Kidney capillary endothelial cell (primary cell): ENCODE measurements at places on chromosomes 6 and 20.

GRCh38 chr6:14452567-14453527 is 335.3 kb downstream of the CD83 start:
- no peak for DNase-seq

DNA sequence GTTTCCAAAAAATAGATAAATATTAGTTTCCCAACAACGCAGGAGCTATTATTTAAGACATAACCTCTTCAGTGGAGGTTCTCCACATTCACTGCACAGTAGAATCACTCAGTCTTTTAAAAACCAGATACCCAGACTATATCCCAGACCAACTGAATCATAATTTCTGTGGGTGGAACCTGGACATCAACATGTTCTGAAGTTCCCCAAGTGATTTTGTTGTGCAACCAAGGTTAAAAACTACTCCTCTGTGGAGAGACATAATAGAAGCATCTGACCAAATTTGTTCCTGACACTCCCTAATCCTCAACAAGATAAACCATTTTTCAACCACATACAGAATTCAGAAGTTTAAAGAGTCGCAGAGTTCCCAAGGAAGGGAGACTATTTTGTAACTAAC is 42.3 kb downstream of the STK38 start:
- DNase-seq = no peak

DNA sequence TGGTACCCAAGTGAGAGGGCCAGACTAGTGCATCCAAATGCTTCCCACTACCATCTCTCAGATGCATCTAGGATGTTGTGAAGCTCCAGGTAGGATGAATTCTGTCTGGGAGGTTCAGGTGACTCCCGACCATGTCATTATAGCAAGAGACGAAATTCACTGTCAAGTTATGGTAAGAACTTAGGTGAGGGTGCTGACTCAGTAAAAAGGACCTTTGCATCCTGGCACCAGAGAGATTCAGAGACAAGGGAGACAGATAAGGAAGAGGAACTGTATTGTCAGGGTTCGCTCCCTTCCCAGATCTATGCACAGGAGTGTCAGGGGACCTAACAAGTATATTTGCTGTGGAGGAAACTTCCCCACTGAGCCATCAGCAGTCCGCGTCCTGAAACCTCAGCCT is 11.2 kb upstream of the PRIM2 start:
- DNase-seq = no peak

- DNase-seq = no peak
Measured at GRCh38 chr20:1700990-1701389, 43.4 kb upstream of the SIRPG start.

DNA sequence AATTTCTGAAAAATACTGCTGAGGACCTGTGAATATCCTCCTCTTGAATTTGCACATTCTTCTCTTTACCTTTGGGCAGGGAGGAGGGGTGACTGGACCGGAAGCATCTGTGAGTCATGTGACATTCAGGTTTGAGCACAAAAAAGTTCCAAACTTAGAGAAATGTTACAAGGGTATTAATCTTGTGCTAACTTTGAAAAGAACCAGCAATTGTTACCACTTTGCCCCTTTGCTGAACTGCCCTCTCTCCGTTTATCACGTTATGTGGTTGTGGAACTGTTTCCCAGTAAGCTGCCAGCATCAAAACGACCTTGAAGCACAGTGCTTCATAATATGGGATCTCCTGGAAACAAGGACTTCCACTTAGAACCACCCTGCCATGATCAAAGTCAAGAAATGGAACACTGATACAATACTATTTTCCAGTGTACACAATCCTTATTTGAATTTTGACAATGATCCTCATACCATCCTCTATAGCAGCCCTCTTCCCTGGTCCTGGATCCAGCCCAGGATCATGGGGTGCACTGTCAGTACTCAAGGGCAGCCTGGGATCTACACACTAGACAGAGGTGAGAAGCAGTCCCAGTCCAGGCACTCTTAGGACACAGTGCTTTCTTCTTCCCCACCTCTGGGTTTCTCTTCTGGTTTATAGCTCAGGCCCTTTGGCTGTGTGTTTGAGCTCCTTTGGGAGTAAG is 2.3 kb upstream of the TUBB1 start:
- no peak for DNase-seq

DNA sequence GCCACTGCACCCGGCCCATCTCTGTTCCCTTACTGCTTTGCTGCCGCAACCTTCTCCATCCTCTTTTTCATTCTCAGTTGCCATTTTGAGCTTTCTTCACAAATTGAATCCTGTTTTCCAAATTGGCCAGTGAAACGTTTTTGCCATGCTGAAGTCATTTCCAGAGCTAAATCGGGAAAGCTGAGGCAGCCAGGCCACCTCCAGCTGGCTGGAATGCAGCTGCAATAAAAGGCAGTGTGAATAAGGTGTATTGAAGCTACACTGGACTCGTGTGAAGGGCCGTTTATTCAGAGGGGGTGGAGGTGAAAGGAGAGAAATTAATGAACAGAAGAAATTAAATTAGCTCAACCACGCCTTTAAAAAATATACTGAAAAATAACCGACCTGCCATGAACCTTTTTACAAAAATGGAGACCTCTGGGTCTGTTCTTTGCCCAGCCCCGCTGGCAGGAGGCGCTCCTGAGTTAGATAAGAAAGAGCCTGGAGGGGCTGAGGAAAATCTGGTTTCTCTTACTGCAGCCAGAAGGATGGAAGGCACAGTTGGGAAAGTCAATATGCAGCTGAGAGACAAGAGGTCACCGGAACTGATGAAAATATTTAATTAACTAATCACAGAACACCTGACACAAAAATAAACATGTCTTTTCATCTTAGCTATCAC is 283.9 kb downstream of the FOXC1 start:
- no peak for DNase-seq

- DNase-seq = no peak
Measured at GRCh38 chr6:88105741-88106340, 58.2 kb downstream of the SPACA1 start.

GRCh38 chr6:165941786-165942185 is 225.9 kb downstream of the TBXT start:
- no peak for DNase-seq

GRCh38 chr6:149046164-149046821 is 271.2 kb upstream of the TAB2 start:
- DNase-seq = no peak

DNA sequence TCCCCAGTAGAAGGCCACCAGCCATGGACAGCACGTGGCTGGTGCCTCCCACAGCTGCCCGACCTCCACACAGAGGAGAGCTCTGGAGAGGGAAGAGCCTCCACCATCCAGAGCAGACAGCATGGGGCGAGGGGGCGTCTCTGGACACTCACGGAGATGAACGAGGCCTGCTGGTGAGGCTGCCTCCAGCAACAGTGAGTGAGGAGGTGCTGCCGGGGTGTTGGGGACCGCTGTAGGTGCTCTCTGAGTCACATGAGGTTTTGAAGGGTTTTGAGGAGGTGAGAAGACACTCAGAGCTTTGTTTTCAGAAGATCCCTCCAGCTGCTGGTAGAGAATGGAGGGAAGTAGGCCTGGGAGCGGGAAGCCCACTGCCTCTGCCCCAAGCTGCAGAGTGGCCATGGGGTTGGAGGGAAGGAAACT is 65.6 kb downstream of the THBS2 start:
- DNase-seq = no peak

DNA sequence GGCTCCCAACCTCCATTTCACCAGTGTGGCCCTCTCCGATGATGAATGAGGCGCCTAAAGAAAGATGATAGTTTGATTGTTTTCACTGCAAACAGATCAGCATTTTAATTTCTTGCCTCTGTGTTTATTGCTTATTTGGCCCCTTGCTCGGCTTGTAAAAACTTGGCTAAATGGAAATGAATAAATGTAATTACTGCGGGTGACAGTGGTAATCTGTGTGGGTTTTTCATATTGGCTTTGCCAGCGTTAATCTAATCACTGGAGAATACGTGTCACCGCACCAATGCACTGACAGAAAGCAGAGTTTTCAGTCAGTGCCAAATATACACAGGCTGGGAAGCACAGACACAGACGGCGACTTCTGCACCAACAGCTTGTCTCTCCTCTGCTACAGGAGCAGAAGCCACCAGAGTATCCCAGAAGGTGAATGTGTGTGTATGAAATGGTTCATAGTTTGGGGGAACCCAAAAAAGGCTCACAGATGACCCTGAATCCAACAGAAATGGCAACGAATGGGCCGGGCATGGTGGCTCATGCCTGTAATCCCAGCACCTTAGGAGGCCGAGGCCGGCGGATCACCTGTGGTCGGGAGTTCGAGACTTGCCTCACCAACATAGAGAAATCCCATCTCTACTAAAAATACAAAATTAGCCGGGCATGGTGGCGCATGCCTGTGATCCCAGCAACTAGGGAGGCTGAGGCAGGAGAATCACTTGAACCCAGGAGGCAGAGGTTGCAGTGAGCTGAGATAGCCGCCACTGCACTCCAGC is 534.0 kb downstream of the PKHD1 start:
- DNase-seq = no peak

GRCh38 chr6:54118117-54118516 is 6.9 kb downstream of the MLIP start:
- DNase-seq = no peak

DNA sequence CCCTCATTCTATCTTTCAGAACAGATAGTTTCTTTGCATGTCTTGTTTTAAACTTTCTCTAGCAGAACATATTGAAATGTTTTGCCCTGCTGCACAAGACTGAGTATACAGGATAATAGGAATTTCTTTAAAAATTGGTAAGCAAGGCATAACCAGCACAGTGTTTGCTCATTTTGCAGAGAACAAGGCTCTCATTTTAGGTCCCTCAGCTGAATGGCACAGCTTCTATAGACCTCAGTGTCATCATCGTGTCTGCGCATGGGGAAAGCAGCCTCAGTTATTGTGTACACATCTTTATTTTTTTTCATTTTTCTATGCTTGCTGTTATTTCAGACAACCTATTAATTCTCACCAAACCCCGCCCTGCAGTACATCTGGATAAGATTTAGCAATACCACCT is 35.7 kb downstream of the TTI1 start:
- DNase-seq = no peak

DNA sequence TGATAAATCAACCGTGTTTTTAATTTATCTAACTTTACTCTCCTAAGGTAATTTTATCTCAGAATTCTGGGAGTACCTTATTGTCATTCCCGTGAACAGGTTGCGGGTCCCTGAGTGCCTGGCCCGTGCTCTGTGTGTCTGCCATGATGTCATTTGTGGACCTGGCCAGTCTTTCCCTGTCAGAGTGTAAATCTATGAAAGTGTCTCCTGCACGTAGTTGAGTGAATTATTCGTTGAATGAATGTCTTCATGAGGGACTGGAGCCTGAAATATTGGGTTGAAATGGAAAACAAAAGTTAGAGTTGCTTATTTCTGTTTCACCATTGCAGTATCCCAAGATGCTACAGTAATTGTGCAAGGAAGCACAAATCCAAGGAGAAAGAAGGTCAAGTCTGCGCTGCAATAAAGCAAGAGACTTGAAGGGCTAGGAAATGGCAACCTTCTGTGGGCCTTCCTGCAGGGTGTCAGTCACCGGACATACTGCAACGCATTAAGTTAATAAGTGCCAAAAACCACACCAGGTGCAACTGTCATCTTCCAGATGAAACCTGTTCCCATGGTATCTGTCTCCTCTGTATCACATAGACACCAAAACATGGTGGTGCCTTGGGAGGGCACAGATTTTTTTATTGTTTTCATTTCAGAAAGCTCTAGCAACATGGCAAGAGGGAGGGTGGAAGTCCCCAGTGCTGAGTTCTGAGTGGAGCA is 135.5 kb downstream of the ZDHHC14 start:
- DNase-seq = no peak

DNA sequence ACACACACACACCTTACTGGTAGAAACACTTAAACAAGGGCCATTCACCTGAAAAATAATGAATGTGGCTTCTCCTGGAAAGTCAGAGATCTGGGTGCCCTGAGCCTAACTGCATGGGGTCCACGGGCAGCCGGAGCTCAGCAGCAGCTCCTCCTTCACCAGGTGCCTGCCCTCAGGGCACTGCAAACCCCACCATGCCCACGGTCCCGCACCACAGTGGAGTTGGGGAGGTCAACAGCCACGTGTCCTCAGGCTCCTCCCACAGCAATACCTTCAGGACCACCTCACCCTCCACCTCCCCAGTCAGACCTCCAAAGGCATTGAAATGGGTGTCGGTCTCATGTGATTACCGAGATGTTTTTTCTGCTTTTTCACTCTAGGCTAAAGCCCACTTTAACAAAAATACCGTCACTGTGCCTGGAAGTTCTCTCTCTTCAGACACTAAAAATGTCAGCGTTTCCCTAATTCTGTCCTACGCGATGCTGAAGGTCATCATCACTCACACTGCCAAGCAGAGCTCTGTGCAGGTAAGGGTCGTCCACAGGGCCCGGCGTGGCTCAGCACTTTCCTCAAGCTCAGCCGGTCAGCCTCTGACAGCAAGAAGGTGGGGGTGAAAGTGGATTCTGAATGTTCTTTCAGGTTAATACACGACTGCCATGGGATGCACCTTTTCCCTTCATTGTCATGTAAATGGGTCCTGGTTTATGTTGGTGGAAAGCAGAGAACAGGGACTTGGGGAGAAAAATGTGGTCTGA is 48.9 kb downstream of the CDK5RAP1 start:
- no peak for DNase-seq

DNA sequence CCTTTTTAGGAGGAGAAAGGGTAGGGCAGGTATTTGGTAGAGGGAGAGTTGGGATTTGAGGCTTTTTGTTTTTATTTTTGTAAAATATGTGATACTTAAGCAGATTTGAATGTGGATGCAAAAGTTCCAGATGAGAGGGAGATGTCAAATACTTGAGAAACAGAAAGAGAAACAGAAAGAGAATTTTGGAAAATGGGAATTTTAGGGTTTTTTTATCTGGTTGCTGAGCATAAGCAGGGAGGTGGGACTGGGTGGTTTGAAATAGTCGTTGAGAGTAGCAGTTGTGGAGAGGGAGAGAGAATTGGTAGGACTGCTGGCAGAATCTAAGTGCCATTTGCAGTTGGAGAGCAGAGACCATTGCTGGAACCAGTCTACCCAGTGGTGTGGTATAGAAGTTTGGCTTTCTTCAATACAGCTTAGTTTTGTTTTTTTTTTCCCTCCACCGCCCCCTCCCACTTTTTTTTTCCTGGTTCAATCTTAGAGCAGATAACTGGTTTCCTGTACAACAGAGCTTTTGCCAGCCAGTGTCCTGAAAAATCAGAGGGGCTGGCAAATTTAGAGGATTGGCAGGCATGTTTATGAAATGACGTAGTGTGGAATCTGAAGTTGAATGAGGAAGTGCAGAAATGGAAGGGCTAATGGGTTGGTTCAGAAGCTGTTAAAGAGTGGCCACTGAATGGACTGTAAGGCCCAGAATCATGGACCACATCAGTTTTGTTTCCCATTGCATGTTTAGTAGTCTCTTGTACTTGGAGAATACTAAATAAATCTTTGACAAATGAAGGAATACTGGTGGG is 68.7 kb downstream of the ATRN start:
- no peak for DNase-seq

GRCh38 chr6:20700375-20700774 is 166.1 kb downstream of the CDKAL1 start:
- no peak for DNase-seq

DNA sequence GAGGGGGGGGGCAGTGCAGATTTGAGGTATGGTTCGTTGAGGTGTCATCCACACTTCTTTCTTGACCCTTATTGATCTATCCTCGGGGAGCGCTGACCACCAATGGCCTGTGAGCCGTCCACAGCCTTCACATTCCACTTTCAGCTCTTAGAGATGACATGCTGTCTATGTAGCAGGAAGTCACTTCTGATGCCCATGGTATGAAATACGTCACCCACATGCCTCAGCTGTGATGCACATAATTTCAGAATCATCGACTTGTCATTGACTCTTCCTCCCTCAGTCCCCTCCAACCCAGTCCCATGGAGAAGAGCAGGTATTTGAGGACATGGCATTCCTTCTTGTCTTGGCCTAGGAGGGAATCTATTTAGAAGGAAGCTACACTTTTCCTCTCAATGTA is 4.7 kb upstream of the ADGRF5 start:
- DNase-seq = no peak

- DNase-seq = no peak
Measured at GRCh38 chr6:131367206-131367873, 205.7 kb upstream of the ARG1 start.
